Activated CD8-positive, alpha-beta T cell treated with anti-CD3 and anti-CD28 coated beads for 36 hours (primary cell): ENCODE measurements at places on chromosomes 1 and 21. TPM values are rescaled to one million over a fixed set of nuclear protein-coding genes. Genes with fewer than 3 reads are reported as not detected.

Gene ISG15
- total RNA-seq = 102 TPM

Gene OR10J1
- total RNA-seq = not detected

Gene KCNA3
- total RNA-seq = 16.2 TPM

Gene VTCN1
- total RNA-seq = not detected

Gene HLX
- total RNA-seq = not detected

Gene FMN2
- not detected for total RNA-seq

Gene GNG12
- total RNA-seq = not detected

Gene FBLIM1
- not detected for total RNA-seq

- H3K4me1 ChIP-seq = peaks cover 61% of the 10 kb centered on the region
- peak overlapping the region; percentile 2 for H3K4me3 ChIP-seq
- no peaks in the 10 kb centered on the region for H3K27me3 ChIP-seq
- DNase-seq = peak; percentile 80
- peak overlapping the region; percentile 4 for H3K27ac ChIP-seq
Observed at GRCh38 chr1:39410915-39411436, 80.5 kb upstream of the BMP8A start.

DNA sequence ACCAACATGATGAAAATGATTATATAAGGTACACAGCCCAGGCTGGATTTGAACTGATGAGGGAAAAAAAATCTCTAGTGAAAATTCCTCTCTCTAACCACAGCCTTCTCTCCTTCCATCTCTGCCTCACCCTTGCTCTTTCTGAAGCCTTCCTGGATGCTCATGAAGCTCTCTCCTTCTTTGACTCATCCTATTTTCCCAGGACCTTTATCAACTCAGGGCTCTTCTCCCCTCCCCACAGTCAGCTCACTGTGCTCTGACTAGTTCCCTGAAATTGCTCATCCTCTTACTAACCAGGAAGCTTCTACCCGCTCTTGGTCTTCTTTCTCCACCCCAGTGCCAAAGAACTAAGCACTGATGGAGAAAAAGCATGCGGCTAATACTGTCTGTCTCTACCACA, 46.4 kb upstream of the ERG start:
- no peak for DNase-seq
- H3K4me3 ChIP-seq = no peak overlapping the region
- no peaks in the 10 kb centered on the region for H3K36me3 ChIP-seq
- no peak overlapping the region for H3K27ac ChIP-seq
- H3K4me1 ChIP-seq = no peaks in the 10 kb centered on the region

- no peak overlapping the region for H3K27ac ChIP-seq
- DNase-seq = peak; percentile 74
- H3K4me3 ChIP-seq = no peak overlapping the region
- peaks cover 5% of the 10 kb centered on the region for H3K4me1 ChIP-seq
- peaks cover 16% of the 10 kb centered on the region for H3K27me3 ChIP-seq
Observed at GRCh38 chr1:147700042-147701006, 30.0 kb upstream of the ACP6 start.

DNA sequence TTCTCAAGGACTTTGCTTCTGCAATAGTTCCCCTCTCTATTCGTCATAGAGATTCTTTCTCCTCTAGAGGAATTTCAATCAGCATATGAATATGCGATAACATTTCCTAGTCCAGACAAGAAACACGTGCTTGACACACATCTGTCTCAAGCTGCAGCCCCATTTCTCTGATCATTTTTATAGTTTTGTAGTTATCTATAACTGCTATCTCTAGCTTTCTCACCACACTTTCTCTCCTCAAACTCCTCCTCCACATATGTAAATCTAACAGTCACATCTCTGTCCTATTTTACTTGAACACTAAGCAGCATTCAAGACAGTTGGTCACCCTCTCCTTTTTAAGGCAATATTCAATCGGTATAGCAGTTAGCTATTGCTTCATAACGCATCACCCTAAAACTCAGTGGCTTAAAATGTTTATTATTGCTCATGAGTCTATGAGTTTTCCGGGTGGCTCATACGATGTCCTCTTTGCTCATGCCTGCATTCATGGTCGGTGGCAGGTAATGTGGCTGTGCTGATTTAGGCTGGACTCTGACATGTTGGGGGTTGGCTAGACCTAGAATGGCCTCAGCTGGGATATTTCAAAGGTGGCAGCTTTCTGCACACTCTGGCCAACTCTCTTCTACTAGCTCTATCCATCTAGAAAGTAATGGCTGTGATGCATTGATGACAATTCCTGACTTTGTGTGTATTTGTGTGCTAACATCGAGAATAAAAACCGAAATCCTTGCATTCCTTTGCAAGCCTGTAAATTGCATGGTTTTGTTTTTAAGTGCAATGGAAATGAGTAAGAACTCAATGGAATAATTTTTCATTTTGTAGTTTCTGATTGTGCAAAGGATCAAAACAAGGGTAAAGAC, 20.6 kb downstream of the ATP6V1G3 start:
- peak overlapping the region; percentile 72 for H3K4me3 ChIP-seq
- no peak for DNase-seq
- peak overlapping the region; percentile 92 for H3K27ac ChIP-seq
- H3K27me3 ChIP-seq = no peaks in the 10 kb centered on the region

- no peak overlapping the region for H3K27ac ChIP-seq
- no peak for DNase-seq
- H3K36me3 ChIP-seq = no peaks in the 10 kb centered on the region
- no peak overlapping the region for H3K4me3 ChIP-seq
- H3K27me3 ChIP-seq = no peaks in the 10 kb centered on the region
- peaks cover 5% of the 10 kb centered on the region for H3K4me1 ChIP-seq
Observed at GRCh38 chr21:38843806-38844503, 38.2 kb downstream of the ETS2 start.

DNA sequence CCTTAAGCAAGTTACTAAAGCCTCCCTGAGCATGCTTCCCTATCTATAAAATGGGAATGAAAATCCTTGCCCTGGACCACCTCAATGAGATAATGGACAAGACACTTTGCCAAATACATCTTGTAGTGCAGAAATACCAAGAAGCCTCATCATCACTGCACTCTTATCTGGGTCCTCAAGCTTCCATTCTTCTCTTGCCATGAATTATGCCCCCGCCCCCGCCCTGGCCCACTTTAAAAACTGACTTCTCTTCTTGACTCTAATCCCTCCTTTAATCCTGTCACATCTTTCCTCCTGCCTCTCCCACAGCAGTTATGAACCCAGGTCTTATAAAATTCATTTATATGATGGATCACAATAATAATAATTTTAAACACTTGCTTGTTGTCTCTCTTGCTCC, 14.8 kb downstream of the ARHGEF11 start:
- no peak overlapping the region for H3K27ac ChIP-seq
- DNase-seq = no peak
- no peaks in the 10 kb centered on the region for H3K4me1 ChIP-seq
- H3K27me3 ChIP-seq = peaks cover 21% of the 10 kb centered on the region
- H3K36me3 ChIP-seq = no peaks in the 10 kb centered on the region

GRCh38 chr1:43171312-43171875, 696 bp downstream of the EBNA1BP2 start:
- peak overlapping the region; percentile 96 for H3K4me3 ChIP-seq
- H3K27ac ChIP-seq = peak overlapping the region; percentile 93
- H3K27me3 ChIP-seq = peaks cover 13% of the 10 kb centered on the region
- DNase-seq = no peak

DNA sequence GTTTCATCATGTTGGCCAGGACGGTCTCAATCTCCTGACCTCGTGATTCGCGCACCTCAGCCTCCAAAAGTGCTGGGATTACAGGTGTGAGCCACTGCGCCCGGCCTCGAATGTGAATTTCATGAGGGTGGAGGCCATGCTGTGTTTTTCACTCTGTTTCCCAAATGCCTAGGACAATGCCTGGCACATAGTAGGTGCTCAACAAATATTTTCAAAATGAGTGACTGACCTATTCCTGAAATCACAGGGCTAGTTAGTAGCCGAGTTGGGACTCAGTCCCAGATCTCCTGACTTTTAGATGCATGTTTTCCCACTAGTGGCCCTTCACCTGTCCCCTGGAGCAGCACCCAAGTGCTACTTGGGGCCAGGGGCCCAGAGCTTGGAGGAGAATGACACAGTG, 6.4 kb upstream of the GPR37L1 start:
- H3K4me3 ChIP-seq = no peak overlapping the region
- DNase-seq = no peak
- no peaks in the 10 kb centered on the region for H3K27me3 ChIP-seq
- H3K4me1 ChIP-seq = peaks cover 2% of the 10 kb centered on the region
- H3K36me3 ChIP-seq = no peaks in the 10 kb centered on the region
- H3K27ac ChIP-seq = no peak overlapping the region

DNA sequence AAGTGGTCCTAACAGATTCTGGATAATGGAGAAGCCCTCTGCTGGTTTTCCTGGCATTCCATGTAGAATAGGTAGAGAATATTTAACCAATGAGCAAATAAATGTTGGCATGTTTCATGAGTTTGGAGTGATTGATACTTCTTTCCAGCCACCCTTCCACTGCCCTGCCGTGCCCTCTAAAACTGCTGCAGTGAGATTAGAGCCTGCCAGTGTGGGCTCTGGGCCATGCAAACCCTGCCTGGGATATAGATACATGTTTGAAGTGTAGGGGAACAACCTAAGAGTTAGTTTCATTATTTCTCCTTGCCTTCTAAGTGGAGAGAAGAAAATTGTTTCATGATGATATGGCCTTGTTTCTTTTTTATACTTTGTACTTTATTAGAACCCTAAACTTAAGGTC, 10.4 kb downstream of the UBE2Q1 start:
- peaks cover 12% of the 10 kb centered on the region for H3K4me1 ChIP-seq
- no peak overlapping the region for H3K27ac ChIP-seq
- no peak for DNase-seq
- peaks cover 23% of the 10 kb centered on the region for H3K36me3 ChIP-seq

- no peaks in the 10 kb centered on the region for H3K36me3 ChIP-seq
- DNase-seq = no peak
- H3K4me1 ChIP-seq = no peaks in the 10 kb centered on the region
- H3K27ac ChIP-seq = no peak overlapping the region
- H3K27me3 ChIP-seq = no peaks in the 10 kb centered on the region
- no peak overlapping the region for H3K4me3 ChIP-seq
Observed at GRCh38 chr1:178155481-178156255, 61.8 kb downstream of the RASAL2 start.

GRCh38 chr1:66439031-66439740, 94.8 kb upstream of the SGIP1 start:
- peaks cover 48% of the 10 kb centered on the region for H3K4me1 ChIP-seq
- H3K27me3 ChIP-seq = no peaks in the 10 kb centered on the region
- H3K4me3 ChIP-seq = peak overlapping the region; percentile 28
- DNase-seq = no peak
